ENCODE measurements at places on chromosomes 5 and 9. TPM values are rescaled to one million over a fixed set of nuclear protein-coding genes. Genes with fewer than 3 reads are reported as not detected.

Gene ACOT12
- not detected for total RNA-seq

Gene TLX3
- total RNA-seq, result not detected

DNA sequence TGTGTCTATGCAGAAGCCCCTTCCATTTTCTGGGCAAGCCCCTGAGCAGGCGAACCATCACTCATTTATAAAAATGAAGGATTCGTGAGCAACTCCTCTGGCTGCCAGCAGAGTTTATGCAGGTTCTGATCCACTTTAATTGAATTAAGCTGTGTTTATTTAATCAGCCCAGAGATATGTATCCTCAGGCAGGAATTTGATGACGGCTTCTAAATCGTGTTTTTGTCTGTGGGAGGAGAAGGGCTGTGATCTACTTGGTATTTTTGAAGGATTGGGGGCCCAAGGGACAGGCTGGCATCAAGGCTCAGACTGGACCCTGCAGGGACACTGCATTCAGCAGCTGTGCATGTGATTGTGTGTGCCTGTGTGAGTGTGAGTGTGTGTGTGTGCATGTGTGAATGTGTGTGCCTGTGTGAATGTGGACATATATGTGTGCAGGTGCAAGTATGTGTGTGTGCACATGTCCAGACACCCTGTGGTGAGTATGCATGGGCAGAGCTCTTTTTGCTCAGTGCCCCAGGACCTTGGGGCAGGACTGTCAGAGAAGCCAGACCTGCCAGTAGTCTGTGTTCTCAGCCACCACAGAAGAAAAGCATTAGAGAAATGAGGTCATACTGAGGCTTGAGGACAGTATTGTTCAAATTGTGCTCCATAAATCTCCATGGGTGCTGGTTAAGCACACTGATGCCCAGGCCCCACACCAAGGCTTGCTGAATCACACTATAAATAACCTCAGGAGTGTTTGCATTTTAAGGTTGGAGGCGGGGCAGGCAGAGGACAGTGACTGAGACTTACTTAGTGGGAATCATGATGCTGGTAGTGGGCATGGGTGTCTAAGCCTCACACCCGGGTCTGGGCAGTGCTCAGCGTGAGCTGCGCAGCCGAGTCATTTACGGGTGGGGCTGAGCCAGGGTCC is 164.0 kb downstream of the CARTPT start:
- peak; percentile 16 for DNase-seq

GRCh38 chr5:94196953-94197352 is 421.5 kb downstream of the KIAA0825 start:
- no peak for DNase-seq

GRCh38 chr5:172140120-172140519 is 47.9 kb downstream of the STK10 start:
- no peak for DNase-seq

- peak; percentile 46 for DNase-seq
Measured at GRCh38 chr9:114592356-114592755, 4.8 kb downstream of the ATP6V1G1 start.

DNA sequence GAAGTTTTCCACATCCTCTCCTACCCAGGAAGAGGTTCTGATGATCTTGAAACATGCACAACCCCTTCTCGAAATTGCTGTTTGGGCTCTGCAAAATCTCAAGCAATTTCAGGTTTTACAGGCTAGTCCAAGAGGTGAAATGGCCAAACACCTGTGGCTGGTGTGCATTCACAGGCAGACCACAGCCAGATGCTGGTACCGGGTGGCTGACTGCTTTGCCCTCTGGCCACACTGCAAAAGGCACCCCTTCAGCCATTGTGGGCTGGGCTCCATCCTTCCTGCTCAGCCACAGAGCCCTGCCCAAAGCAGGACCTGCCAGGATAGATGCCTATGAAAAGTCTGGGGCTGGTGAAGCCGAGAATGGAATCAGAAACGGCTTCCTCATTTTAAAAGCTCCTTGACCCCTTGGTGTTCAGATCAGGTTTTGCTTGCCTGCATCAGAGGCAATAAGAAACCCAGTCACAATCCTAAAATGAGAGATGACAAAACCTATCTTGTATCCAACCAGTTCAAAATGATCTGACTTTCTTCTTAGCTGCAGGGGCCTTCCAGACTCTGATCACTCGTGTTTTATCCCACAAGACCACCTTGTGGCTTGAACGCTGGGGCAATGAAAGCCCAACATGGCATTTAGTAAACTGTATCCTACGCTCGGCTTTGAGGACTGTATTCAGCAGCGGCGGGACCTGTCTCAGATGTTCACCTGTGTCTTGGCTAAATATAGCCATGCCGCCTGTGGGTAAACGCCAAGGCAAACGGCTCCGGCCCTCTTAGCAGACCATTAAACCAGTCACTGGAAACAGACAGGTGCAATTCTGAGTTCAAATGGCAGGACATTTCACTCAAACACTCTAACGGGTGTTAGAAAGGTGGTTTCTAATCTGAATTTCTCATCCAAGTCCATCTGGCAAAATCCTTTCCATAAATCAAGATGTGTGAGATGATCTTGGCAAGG is 49.6 kb downstream of the EPB41L4B start:
- DNase-seq, result no peak

DNA sequence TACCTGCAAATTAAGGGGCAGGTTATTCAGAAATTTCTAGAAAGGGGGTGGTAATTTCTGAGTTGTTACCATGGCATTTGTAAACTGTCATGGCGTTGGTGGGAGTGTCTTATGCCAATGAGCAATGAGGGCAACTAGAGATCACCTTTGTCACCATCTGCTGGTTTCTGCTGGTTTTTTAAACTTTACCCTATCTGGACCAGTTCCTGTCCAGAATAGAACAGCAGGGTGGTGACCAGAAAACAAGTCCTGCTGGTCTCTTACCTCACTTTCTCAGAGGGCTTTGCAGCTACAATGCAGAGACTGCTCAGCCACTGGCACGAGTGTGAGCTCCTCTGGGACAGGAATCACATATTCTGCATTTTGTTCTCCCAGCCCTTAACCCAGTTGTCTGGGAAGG is 51.4 kb downstream of the FAM114A2 start:
- DNase-seq, result no peak

DNA sequence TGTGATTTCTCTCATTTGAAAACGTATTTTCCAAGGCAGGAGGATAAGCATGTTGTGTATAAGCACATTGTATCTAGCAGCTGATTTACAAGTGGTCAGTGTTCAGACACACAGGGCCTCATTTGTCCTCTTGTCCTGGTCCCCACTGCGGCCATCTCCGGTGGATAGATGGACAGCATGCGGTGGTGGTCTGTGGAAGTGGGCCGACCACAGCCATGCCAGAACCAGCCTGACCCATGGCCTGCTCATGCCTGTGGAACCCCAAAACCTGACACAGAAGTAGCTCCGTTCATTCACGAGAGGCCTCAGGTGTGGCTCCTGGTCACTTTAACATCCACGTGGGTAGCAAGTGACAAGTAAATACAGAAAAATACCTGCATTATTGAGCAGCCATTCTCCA is 14.6 kb downstream of the IRX2 start:
- DNase-seq, result no peak

Measured in prostate gland (tissue), 2 donors.